ENCODE measurements at places on chromosomes 13 and 19.

- DNase-seq: no peak
These were observed 131.5 kb upstream of the SPACA7 start for GRCh38 chr13:112244495-112245177.

DNA sequence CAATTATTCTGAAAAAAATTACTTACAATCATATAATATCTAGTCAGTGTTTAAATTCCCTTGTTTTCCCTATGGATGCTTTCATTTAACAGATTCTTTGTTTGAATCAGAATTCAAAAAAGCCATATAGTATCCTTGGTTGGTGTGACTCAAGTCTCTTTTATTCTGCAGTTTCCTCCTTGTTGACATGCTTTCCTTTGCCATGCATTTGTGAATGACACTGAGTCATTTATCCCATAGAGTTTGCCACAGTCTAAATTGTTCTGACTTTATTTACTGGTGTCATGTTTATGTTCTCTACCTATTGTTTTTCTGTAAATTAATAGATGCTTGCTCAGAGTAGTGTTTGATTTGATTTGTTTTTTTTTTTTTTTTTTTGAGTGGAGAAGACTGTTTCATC is 893.8 kb upstream of the SLC10A2 start:
- DNase-seq: no peak

DNA sequence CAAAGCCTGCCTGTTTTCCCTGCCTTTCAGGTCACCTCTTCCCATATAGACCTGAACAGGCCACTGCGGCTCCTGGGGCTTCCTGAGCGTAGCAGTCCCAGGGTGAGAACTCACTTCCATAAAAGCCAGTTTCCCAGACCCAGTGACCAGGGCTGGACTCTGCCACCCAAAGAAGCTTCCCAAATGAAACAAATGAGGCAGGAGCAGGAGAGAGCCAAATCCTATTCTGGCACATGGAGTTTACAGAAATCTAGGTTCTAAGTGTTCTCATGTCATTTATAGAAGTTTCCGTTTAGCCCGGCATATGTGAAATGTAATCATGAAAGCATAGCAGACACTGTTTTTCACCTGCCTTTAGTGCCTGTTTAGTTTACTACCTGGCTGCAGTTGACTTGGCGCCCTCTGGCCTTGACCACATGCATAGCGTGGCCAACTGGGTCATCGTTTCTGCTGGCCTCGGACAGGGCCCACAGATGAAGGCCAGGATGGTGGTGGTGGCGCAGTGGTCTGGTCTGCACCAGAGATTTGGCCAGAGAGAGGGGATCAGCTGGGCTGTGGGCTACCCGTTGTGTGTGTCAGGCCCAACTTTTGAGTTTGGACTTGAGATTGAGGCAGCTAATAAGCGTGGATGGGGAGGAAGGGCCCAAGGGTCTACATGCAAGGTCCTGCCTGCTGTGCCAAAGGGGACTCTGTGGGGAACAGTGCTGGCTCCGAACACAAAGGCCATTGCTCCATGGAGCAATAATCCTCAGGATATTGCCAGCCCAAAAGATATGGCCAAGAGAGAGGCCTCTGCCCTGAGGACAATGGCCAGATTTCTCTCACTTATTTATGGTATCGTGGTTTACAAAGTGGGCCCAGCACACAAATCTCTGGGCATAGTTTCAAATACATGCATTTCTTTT is 43.3 kb downstream of the NFIX start:
- DNase-seq: no peak

DNA sequence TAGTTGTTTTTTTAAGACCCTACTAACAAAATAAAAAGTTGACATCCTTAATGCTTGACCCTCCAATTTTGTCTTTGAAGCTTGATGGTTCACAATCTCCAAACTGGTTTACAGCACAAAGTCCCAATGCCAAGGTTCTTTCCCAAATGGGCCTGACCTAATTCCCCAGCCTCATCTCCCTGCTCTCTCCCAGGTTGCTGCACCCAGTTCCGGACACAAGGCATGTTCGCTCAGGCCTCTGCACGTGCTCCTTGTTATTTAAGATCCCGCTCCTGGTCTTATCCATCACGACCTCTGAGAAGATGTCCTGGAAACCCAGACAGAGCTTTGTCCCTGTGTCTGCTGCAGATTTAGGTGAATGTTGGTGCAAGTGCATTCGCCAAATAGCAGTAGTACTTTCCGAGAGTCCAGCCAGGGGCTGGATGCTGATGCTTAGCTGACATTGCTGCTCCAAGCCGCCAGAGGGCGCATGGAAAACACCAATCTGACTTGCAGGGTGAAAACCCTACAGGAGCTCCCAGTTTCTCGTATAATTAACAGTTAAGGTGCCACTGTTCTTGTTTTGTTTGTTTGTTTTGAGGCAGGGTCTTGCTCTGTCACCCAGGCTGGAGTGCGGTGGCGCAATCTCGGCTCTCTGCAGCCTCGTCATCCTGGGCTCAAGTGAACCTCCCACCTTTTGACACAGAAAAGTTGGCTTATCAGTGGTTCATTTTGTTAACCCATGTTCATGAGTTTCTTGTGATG is 18.5 kb downstream of the LYPD3 start:
- peak; percentile 78 for DNase-seq

- DNase-seq: no peak
These were observed 36.5 kb upstream of the TSHZ3 start for GRCh38 chr19:31385744-31386143.

- DNase-seq: no peak
These were observed 94.5 kb downstream of the TDRD3 start for GRCh38 chr13:60491531-60491930.

GRCh38 chr13:99540530-99540929 is 39.3 kb downstream of the TM9SF2 start:
- DNase-seq: no peak

DNA sequence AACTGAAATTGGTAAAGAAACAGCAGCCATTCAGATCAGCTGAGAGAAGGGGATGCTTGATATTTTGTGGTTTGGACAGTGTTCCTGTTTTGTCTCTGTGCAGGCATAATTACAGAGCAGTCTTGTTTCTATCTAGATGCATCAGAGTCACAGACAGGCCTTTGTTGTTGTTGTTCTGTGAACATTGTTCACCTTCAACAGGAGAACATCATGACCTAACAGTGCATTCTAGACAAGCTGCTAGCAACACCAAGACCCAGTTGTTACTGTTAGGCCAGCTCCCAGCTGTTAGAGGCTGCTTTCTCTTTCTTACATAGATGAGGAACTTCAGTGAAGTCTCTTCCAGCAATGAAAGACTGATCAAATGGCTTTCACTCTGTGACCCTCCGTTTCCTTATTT is 8.5 kb upstream of the LSR start:
- no peak for DNase-seq

DNA sequence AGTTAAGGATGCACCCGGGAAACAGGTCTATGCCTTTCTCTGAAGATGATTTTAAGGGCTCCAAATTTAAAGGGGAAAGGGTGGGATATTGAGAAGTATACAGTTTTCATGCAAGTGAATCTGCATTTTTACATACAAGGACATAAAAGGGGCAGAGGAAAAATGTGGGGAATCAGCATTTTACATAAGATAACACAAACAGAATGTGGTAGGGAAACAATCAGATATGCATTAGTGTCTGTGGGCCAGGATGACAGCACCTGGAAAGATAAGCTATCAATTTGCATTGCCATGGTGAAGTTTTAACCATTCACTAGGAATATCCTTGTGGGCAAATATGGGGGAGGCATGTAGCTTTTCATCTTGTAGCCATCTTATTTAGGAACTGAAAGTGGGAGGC is 24.1 kb downstream of the IGFL3 start:
- DNase-seq: no peak

DNA sequence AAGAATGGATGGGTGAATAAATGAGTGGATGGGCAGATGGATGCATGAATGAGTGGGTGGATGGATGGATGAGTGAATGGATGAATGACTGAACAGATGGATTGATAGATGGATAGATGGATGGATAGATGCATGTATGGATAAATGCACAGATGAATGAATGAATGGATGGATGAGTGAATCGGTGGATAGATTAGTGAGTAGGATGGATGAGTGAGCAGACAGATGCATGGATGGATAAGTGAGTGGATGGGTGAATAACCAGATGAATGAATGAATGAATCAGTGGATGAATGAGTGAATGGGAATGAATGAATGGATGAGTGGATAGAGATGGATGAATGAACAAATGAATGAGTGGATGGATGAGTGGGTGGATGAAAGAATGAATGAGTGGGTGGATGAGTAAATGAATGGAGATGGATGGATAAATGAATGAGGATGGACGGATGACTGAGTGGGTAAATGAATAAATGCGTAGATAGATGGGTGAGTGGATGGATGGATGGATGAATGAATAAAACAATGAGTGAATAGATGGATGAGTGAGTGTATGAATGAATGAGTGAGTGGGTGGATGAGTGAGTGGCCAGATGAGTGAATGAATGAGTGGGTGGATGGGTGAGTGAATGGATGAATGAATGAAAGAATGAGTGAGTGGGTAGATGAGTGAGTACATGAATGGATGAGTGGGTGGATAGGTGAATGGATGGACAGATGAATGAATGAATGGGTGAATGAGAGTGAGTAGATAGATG is 13.0 kb downstream of the GAS6 start:
- DNase-seq: no peak

- no peak for DNase-seq
These were observed 57.3 kb downstream of the KLF2 start for GRCh38 chr19:16381756-16382401.

GRCh38 chr13:37409756-37410155 is 188.8 kb downstream of the POSTN start:
- no peak for DNase-seq

DNA sequence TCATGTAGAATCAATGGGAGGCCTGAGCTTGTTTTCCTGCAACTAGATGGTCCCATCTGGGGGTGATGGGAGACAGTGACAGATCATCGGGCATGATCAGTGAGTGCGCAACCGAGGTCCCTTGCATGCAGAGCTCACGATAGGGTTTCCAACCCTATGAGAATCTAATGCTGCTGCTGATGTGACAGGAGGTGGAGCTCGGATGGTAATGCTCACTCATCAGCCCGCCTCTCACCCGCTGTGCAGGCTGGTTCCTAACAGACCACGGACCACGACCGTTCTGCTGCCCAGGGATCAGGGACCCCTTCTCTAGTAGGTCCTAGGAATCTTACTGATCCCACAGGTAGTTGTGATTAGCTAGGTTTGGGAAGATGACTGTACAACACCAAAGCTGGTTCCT is 23.5 kb upstream of the GARRE1 start:
- no peak for DNase-seq

- DNase-seq: no peak
These were observed 38.4 kb downstream of the PCDH8 start for GRCh38 chr13:52810011-52810410.

DNA sequence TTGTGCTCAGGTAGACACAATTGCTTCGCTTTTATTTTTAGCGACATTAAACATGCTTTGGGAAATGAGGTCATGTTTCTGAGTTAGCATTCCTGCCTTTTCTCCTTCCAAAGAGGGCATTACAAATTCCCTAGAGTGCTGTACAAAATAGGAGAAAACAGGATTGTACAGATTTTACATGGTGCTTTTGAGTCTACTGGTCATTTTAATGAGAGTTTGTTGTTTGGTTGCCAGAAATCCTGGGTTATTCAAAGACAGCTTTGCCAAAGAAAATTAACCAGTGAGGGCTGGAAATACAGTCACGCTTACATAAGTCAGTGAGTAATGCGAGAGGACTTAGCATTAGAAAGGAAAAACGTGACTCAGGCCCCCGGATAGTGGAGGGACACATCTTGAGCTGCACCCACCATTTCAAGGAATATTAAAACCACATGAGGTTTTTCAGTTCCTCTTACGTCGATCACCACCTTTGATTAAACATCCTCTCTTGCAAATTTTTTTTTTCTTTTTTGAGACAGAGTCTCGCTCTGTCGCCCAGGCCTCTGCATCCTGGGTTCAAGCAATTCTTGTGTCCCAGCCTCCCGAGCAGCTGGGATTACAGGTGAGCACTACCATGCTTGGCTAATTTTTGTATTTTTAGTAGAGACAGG is 55.4 kb downstream of the SACS start:
- DNase-seq: peak; percentile 72

- DNase-seq: no peak
These were observed 154.1 kb downstream of the ATP8A2 start for GRCh38 chr13:25525884-25526283.

GRCh38 chr13:27065582-27065981 is 106.0 kb downstream of the USP12 start:
- no peak for DNase-seq

GRCh38 chr13:114179087-114179658 is at the start of gene CFAP97D2:
CFAP97D2 (plus strand) TSS chr13:114179257; CDS start chr13:114179331, 74 bp downstream.
- DNase-seq: no peak

- DNase-seq: no peak
These were observed 27.8 kb upstream of the TDRD3 start for GRCh38 chr13:60369242-60369641.

DNA sequence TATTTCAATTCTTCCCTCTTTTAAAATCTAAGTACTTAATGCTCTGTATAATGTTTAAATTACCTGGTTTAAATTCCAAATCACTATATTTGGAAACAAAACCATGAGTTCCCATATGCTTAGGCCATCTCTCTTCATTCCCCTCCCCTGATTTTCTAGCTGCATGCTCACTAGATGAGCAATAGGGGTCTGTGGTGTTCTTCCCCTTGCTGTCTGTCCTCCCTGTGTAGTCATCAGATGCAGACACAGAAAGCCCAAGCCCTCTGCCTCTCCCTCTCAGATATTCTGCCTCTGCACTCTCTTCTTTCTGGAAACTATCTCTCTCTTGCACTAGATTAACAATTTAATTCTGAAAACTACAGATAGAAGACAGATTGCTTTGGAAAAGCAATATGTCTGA is 1730.2 kb downstream of the OLFM4 start:
- DNase-seq: no peak

DNA sequence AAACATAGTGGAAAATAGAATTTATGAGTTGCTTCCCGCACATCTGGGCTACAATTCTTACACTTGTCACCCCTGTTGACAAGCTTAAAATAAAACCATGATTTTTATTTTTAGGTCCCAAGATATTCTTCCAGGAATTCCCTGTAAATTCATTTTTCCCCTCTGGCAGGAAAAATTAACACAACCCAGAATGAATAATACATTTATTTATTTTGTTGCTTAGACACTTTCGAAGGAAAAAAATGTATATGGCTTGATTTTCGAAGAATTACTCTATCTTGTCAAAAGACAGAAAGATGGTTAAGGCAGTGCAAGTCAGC is 74.4 kb downstream of the LHFPL6 start:
- DNase-seq: no peak

GRCh38 chr13:106371024-106371423 is 164.4 kb downstream of the EFNB2 start:
- no peak for DNase-seq

DNA sequence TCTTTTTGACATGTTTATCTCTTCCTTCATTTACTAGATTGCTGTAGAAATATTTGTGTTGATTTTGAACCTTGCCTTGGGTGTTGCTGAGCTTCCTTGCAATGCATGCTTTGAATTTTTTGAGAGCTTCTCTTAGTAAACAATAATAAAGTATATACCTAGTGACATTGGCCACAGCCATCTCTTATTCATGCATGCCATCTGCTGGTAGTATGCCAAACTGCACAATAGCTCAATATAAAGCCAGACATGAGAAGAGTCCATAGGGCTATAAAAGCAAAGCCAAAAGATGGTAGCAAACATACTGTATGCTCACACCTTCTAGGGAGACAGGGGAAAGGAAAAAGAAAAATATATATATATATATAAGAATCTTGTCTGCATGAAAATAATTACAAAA is 18.9 kb upstream of the ZSCAN5A start:
- peak; percentile 5 for DNase-seq

- no peak for DNase-seq
These were observed 589.8 kb downstream of the LMO7 start for GRCh38 chr13:76225815-76226489.
